Substantia nigra (tissue), 51 donors: ENCODE measurements at places on chromosomes 7 and 10.

GRCh38 chr10:62610649-62611229 is 193.8 kb upstream of the ADO start:
- DNase-seq: no peak

DNA sequence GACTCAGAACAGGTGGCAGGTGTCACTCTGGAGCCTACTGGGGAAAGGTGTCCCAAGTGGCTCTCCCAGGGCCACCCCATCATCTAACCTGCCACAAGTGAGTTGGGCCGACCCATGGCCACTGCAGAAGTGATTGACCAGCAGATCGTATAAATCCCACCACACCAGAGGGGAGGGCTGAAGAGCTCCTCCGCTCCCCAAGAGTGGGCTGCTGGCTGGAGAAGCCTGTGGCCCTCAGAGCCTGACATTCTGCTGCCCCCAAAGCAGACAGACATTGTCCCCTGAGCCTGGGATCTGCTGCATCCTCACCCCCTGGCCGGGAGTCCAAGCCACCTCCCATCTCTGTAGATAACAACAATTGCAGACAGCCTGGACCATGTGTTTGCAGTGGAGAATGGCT is 36.7 kb downstream of the ANXA8 start:
- DNase-seq: no peak

GRCh38 chr10:32337350-32337749 is 9.6 kb downstream of the EPC1 start:
- DNase-seq: no peak

DNA sequence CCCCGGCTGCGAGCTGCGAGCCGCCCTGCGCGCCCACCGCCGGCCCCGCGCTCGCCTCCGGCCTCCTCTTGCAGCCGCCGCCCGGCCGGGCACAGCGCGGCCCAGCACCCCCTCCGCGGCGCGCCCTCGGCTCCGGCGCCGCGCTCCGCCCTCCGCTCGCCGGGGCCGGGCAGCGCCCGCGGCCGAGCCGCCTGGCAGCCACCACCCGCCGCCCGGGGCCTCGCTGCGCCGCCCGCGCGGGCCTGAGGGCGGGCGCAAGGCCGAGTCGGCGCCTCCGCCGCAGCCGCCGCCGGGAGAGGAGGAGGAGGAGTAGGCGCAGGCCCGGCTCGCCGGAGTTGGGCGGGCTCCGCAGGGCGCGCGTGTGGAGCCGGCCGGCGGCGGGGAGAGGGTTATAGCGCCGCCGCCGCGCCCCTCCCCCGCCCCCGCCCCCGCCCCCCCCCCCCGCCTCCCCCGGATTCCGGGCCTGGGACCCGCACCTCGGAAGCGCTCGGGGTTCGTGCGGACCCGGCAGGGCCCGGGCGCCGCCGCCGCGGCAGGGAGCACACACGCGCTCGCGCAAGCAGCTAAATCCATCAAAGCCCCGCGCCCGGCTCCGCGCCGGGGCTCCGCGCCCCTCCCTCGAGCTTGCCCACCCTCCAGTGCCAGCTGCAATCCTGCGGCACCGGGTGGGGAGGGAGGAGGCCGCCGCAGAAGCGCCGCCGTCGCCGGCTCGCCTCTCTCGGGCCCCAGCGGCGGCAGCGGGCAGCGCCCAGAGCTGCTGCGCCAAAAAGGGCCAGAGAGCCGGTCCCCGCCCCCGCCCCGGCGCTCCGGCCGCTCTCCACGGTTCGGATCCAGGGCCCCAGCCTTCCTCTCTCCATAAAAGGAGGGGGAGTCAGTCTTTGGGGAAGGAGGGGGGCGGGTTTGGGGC is at the start of gene PDGFA:
PDGFA (minus strand) TSS at position 363 of the 907 bp plus-strand sequence. CDS start 845 bp downstream, outside the sequence.
- DNase-seq: peak; percentile 31

DNA sequence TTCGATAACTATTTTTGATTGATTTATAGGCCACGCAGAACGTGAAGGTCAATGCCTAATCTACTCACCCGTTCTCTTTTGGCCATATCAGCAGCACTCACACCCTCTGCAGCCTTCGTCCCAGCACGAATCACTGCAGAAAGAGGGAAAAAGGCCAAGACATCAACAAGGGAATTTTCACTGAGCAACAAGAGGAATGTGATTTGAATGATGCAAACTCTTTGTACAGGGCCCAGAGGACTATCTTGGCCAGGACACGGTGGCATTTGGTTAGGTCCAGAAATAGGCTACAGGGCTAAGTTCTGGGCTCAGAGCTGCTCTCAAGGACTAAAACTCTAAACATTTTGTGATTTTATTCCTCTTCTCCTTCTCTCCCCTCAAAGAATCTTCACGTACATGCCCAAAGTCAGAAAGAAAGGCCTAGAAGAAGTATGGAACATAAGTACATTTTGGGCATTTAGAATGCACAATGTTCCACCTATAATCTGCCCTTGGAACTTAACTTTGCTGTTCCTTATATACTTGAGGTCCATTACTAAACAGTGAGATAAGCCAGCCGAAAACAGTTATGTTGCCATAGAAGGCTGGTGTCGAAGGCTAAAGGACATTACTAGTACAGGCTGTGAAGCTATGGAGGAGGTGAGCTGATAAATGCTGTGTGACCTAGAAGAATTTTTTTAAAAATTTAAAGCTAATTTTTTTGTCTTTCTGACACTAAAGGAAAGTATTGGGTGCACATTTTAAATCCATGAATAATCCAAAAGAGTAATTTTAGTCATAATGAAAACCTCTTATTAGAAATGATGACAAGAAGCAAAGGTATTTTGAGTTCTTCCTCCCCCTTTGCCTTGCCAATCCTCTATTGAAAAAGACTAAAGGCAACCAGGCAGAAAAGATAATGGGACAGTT is 20.0 kb downstream of the RBM28 start:
- no peak for DNase-seq

DNA sequence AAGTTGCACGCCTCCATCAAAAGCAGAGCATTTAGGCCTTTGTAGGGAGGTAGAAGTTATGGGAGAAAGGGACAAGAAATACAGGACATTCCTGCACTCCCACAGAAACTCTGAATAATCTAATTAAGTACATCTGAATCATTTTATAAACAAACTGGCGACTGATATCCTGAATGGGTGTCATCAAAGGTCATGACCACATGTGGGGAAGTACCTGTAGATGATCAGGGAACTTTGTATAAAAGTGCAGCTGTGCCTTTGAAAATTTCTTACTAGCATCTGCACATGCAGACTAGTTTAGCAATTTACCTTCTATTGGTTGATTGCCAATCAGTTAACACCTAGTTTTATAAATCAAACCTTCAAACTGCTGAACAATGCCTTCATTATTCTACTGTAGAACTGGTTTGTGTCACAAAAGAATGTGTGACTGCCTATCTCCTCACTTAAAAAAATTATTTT is 17.1 kb downstream of the STEAP4 start:
- DNase-seq: no peak

- DNase-seq: no peak
Measured at GRCh38 chr7:1987084-1987535, 245.6 kb downstream of the MAD1L1 start.

DNA sequence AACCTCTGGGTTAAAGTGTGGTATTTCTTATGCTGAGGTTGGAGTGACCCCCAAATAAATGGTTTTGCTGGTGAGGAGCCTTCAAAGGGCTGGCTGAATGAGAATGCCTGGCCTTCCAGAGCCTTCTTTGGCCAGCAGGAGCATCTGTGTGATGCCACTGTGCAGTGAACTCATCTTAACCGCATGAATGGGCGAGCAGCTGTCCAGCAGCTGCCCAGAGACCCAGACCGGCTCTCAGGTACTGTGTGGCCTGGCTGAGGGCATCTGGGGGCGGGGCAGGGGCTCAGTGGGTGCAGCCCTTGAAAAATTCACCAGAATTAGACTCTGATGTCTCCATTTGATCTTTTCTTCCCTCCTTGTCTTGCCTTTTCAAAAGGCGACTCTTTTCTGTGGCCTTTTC is 59.0 kb downstream of the SYPL1 start:
- DNase-seq: no peak

- DNase-seq: no peak
Measured at GRCh38 chr7:20401861-20402746, 71.4 kb downstream of the ITGB8 start.

- DNase-seq: no peak
Measured at GRCh38 chr10:101938305-101939007, 94.9 kb upstream of the KCNIP2 start.

DNA sequence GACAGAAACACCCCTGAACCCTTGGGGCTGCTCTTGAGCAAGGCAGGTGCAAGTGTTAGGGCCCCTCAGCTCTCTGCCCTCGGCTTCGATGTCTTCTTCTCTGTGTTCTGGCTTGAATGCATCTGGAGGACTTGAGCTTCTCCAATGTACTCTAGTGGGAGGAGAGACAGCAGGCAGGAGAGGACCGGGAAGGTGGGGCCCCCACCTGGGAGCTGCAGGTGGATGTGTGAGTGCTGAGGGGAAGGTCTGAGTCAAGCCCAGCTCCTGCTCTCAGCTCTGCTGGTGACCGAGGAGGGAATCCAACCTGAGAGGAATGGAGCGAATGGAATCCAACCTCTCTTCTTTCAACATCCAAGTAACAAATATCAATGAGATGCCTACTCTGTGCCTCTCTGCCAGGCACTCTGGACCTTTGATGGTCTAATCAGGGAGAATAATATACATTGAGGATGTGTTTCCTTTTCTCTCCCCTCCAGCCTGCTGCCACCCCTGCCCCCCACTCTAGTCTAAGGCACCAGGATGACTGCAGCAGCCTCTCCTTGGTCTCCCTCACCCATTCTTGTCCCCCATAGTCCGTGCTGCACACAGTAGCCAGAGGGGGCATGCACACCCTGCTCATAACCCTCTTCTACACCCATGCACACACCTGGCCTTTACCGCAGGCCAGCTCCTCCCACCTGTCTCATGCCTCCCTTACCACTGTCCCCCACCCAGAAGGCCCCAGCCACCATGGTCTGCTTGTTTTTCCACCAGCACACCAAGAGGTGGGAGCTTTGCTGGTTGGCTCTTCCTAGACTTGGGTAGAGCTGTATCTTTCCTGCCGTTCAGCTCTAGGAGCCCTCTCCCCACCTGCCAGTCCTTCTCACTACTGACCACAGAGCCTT is 13.6 kb downstream of the TBATA start:
- no peak for DNase-seq

DNA sequence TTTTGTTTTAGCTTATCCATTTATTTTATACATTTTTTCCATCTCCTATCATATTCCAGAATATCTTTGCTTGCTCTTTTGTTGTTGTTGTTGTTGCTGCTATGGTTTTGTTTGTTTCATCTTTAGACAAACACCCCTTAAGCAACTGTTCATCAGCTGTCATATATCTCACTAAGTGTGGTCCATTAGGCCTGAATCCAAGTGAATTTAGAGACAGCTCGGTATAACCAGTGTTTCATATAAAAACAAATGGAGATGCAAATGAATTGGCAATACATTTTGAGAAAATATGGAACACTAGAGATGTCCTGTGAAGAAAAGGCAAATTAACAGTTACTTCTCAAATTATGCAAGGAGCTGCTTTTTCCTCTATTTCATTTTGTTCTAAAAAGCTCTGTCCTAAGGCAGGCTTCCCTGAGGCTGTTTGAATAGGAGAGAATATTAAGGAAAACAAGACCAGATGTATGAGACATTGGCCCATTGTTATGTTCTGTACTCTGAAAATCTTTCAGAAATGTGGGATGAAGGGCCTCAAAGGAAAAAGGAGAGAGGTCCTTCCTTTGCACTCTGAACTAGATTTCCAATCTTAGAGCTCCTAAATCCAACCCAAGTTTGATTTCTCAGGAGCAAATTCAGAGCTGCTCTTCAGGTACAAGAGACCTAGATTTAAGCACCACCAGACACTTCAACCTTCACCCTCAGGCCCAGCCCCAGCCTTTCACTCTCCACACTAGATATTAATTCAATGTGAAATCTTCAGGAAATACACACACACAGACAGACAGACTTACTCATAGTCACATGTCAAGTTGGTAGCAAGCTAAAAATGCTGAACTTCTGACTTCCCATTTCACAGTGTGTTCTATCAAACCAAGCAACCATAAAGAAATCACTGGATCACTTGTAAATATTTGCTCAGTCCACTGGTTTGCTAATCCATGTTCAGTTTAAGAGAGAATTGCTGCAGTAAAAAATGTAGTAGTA is 5.4 kb downstream of the TFEC start:
- DNase-seq: no peak

DNA sequence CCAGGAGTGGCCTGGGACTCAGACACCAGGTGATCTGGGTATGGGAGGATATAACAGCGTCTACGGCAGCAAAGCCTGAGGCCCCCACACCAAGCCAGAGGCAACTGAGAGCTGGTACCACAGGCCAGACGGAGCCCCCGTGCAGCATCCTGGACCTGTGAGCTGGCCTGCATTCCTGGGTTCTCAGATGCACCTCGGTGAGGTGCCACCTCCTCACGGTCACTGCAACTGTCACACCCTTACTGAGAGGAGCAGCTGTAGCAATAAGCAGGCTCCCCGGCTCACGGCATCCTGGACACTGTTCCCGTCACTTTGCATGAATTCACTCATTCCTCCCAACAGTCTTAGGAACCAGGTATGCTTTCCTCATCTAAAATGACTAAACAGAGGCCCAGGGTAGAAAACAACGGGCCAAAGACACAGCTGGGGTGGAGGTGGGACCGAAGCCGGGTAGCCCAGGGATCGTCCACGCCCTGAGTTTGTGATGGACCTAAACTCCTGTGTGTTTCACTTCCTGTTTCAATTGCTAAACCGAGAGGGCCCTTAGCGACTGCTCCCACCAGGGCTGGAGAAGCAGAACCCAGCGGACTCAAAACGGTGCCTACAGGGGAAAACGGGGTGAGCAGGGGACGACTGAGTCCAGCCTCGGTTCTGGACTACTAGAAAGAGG is 98.7 kb downstream of the CTBP2 start:
- DNase-seq: peak; percentile 28

GRCh38 chr7:43118313-43118712 is 5.9 kb downstream of the HECW1 start:
- DNase-seq: no peak

DNA sequence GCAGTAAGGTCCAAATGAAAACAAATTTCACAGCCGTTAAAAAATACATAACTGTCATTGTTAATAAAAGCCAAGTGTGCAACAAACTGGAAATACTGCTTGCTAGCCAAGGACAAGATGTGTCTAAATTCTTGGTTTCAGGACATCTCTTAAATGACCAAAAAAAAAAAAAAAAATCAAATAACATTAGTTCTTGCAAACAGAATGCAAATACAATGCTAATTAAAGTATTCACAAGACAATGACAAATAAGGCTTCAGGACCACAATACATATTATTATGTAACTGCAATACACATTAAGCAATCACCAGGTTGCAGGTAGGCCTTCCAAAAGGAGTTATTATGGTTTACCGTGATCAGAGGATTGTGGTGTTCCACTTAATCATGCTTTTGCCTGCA is 3.6 kb downstream of the ARHGAP21 start:
- DNase-seq: no peak

GRCh38 chr7:83696101-83696500 is 47.2 kb upstream of the SEMA3E start:
- no peak for DNase-seq

- no peak for DNase-seq
Measured at GRCh38 chr10:113336549-113337130, 216.2 kb upstream of the HABP2 start.
